ENCODE measurements at places on chromosomes 1 and 21.

- no peak for DNase-seq
Measured at GRCh38 chr1:47991187-47991586, 6.0 kb downstream of the TRABD2B start.

DNA sequence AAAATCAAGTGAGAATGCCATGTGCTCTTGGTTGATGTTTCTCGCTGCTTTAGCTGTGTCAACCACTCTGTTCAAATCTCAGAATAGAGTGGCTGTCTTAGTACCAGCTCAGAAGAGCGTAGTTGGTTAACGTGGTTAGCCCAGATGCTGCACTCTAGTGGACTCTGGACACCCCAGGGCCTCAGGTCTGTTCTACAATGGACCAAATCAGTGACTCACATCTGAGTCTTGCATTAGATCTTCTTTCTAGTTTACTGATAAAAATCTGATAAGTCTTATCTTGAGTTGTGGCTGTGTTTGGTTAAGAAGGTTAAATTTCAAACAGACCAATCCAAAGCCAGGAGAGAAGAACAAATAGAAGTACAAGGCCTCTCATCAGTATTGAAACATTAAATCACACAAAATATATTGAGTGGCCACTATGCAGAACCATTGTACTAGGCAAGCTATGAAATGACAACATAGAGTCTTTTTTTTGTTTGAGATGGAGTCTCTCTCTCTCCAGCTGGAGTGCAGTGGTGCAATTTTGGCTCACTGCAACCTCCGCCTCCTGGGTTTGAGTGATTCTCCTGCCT is 104.1 kb downstream of the NR5A2 start:
- DNase-seq, result no peak

- no peak for DNase-seq
Measured at GRCh38 chr21:29332461-29333362, 34.0 kb downstream of the BACH1 start.

DNA sequence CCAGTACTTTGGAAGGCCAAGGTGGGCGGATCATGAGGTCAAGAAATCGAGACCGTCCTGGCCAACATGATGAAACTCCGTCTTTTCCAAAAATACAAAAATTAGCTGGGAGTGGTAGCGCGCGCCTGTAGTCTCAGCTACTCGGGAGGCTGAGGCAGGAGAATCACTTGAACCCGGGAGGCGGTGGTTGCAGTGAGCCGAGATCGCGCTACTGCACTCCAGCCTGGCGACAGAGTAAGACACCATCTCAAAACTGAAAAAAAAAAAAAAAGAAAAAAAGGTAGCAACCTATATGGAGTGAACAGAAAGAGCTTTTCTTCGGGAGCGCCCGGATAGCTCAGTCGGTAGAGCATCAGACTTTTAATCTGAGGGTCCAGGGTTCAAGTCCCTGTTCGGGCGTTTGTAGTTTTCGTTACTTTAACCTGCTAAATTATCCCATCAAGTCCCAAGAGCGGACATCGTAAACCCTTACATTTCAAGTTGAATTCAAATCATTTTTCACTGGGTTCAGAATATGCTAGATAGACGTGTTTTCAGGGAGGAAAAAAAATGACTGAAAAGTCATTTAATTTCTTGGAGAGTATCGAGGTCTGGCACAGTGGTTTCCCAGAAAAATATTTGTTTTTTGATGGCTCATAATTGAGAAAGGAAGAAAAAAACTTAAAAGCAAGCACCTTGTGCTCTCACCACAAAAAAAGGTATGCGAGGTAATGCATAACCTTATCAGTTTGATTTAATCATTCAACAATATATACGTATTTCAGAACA is 9.8 kb upstream of the MDM4 start:
- peak; percentile 44 for DNase-seq

GRCh38 chr1:115251856-115252255 is 86.2 kb downstream of the NGF start:
- no peak for DNase-seq

- DNase-seq, result no peak
Measured at GRCh38 chr21:35070436-35070835, 21.3 kb upstream of the RUNX1 start.

DNA sequence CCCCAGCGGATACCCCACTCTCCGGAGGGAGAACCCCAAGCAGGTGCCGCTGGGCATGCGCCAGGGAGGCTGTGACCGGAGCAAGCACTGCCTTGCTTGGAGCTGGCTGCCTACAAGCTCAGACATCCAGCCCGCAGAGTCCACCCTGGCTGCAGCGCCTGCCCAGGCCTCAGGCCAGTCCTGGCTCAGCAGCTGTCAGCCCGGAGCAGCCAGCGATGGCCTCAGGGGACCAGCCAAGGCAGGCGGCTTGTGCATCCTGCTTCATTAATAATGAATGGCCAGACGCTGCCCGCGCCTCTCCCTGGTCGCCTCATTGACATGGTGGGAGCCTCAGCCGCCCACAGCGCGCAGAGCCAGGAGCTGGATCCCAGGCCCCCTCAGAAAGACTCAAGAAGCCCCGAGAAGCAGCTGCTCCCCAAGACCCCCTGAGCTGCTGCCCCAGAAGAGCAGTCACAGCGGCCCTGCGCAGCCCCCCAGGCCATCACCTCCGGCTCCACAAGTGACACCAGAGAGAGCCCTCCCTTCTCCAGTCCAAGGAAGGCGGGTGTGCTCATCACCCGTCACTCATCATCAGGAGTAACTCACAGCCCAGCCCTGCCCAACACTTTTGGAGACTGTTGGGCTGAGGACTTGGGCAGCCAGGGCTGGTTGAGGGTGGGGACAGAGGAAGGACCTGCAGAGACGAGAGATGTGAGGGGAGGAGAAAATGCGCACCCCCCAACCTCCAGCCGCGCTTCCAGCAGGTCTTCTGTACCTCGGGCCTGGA is 19.6 kb downstream of the KCNAB2 start:
- no peak for DNase-seq

DNA sequence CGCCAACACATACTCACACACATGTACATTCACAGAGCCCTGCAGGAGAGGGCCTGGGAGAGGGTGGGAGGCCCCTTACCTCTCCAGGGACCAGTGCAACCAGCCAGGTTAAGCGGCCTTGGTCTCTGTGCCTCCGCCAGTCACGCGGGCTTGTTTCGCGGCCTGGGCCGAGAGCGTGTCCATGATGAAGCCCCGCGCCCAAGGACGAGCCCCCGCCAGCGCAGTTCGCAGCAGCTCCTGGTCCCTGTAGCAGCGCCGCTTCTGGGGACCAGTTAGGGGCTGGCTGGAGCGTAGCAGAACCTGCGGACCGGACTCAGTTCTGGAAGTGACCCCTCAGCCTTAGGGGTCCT is 7.3 kb upstream of the FAM167B start:
- DNase-seq, result no peak

- no peak for DNase-seq
Measured at GRCh38 chr1:158020886-158021620, 27.6 kb downstream of the KIRREL1 start.

- DNase-seq, result no peak
Measured at GRCh38 chr1:159892944-159893343, 7.0 kb downstream of the CFAP45 start.

DNA sequence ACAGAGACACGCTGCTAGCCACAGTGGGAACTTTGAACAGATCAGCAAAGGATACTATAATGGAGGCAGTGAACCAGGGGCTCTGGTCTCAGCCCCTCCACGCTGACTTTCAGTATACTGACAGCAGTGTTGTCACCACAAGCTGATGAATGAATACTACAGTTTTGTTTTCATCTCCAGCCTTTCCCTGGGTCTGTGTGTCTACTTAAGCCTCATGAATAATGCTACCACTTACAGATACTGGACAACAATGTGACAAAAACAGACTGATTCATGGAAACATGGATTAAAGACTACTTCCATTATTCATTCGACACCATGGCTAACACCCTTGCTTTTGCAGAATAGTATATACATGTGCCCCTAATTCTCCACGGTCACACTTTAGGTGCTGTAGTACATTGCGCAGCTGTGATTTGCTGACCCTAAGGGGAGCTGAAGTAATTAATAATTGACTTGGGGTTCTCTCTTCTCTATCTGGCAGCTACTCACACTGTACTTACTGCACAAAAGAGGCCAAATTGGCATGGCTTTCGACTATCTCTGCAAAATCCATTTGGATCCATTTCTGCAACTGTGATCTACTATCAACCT is 203.2 kb upstream of the LYPLAL1 start:
- no peak for DNase-seq

DNA sequence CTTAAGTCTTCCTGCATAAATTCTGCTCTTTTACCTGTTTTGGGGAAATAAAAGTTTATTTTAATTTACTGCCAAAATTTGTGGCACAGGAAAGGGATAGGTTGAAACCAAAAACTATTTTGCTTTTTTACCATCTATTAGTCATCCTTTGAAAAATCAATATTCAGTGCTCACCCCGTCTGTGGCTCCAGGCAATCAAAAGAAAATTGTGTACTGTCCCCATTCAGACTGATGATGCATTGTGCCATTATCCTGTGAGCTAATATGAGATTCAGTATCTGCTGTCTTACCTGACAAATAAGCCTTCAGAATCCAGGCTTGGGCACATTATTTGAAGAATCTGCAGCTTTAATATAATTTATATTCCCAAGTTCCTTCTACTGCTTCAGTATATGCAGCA is 650.7 kb downstream of the KIF26B start:
- no peak for DNase-seq

GRCh38 chr1:19414515-19415121 is 70.7 kb downstream of the CAPZB start:
- DNase-seq, result no peak

GRCh38 chr21:36964827-36965719 is 1.4 kb downstream of the HLCS start:
- DNase-seq, result no peak

DNA sequence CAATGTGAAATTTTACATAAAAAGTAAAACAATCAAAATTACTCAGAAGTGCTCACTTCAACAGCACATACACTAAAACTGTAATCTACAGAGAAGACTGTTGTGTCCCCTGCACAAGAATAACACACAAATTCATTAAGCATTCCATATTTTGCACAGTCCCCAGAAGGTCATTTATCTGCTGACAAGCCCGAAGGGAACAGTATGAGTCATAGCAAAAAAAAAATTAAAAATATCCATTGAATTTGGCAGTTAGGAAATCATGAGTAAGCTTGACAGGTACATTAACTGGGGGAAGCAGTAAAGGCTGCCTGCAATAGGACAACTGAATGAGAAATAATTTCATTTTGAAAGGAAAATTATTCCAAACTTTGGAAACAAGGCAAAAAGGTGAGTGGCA is 3.3 kb upstream of the CACYBP start:
- no peak for DNase-seq

DNA sequence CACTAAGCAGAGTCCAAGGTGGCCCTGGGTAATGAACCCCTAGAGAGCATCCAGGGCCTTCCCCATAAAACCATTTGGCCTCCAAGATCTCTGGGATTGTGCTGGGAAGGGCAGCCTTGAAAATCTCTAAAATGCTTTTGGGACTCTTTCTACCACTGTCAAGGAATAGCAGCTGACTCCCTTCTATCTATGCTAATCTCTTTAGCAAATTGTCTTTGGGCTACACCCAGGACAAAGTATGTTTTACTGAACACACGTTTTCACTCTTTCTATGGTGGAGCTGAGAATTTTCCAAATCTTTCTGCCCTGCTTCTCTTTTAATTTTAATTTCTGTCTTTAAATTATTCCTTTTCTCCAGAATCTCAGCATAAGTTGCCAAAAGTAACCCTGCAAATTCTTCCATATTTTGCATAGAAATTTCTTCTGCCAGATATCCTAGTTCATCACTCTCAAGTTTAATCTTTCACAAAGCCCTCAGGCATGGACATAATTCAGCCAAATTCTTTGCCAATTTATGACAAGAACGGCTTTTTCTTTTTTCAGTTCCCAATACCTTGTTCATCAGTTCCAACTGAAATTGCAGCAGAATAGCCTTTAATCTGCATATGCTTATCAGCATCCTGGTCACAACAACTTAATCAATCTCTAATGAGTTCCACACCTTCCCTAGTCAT is 687.0 kb upstream of the ADGRL4 start:
- DNase-seq, result no peak

- no peak for DNase-seq
Measured at GRCh38 chr21:22885614-22886013, 1887.4 kb downstream of the NCAM2 start.

GRCh38 chr1:167171286-167171929 is 49.3 kb upstream of the POU2F1 start:
- DNase-seq, result no peak

- DNase-seq, result no peak
Measured at GRCh38 chr1:9444532-9444931, 94.7 kb upstream of the SLC25A33 start.

DNA sequence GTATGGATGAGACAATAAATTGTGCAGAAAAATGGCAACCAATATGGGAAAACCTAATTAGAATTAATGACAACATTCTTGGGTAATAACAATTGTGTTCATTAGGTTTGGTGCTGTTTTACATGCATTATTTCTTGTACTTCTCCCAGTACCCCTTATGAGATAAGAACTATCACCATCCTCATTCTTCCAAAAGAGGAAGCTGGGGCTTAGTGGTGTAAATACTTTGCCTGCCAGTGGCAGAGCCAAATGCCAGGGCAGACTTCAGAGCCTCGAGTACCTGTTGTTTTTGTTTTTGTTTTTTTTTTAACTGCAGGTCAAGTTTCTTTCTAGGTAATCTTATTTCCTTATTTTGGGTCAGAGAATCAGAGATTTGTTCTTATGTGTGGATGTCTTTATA is 206.4 kb downstream of the RHOU start:
- no peak for DNase-seq

DNA sequence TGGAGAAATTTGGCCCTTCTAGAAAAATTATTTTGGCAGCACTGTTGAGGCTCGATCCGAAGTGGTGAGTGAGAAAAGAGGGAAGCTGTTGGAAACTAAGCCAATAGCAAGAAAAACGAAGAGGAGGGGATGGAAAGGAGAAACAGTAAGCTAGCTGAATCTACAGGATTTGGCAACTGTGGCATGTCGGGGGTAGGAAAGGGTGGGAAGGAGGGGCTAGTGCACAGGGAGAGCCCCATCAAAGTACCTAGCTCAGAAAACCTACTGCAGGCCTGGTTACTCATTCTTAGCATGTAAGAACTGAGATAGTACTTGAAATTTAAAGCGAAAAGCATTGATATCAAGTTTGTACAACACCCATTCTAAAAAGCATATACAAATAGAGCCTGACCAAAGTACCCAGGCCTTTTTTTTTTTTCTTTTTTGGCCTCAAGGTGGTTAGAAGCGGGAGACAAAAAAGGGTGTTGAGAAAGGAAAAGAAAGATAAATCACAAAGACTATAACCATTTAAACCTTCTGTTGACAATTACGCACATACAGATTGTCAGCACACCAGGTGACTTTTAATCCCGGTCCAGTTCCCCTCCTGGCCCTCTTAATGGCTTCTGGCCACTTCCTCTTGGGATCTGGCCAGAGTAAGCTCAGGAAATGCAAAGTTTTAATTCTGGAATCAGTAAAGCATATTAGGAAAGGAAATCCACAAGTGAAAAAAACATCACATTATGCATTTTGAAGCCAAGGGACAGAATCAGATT is 50.4 kb downstream of the SLC16A1 start:
- DNase-seq, result no peak
